Inflammatory macrophage treated with lipopolysaccharide for 4 hours (primary cell): ENCODE measurements at places on chromosomes 2 and 18.

GRCh38 chr18:26536032-26536431 is 12.3 kb downstream of the KCTD1 start:
- no peak for DNase-seq

DNA sequence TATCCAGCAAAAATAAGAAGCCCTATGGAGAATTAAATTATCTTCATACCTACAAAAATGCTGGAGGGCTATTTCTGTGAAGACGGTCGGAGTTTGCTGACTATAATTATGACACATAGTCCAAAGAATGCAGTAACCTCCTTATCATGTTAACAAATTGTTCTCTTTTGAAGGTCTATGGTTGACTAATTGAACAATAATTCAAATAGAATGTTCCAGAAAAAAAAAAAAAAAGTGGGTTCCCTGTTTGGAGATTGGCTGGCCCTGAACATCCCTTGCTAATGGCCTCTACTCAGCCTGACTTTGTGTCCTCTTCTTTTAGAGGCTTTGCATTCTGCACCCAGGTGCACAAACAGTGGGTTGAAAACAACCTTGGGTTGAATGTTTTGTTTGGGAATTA is 82.8 kb upstream of the CCBE1 start:
- no peak for DNase-seq

DNA sequence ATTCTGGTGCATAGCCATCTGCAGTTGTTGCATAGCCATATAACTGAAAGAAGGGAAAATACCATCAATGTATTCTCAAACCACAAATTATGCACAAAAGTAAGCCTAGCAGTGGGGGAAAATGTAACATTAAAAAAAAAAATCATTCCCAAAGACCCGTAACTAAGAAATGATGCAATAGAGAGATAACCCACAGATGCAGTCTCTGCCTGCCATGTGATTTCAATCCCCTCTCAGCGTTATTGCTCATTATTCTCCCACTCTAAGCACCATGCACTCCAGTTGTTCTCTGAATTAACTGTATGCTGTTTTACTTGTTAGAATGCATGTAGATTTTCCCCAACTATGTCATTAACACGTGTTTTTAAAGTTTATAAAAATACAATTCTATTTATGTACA is 14.1 kb downstream of the DSC1 start:
- DNase-seq = no peak

GRCh38 chr2:232348936-232349335 is 29.6 kb upstream of the ALPP start:
- no peak for DNase-seq

DNA sequence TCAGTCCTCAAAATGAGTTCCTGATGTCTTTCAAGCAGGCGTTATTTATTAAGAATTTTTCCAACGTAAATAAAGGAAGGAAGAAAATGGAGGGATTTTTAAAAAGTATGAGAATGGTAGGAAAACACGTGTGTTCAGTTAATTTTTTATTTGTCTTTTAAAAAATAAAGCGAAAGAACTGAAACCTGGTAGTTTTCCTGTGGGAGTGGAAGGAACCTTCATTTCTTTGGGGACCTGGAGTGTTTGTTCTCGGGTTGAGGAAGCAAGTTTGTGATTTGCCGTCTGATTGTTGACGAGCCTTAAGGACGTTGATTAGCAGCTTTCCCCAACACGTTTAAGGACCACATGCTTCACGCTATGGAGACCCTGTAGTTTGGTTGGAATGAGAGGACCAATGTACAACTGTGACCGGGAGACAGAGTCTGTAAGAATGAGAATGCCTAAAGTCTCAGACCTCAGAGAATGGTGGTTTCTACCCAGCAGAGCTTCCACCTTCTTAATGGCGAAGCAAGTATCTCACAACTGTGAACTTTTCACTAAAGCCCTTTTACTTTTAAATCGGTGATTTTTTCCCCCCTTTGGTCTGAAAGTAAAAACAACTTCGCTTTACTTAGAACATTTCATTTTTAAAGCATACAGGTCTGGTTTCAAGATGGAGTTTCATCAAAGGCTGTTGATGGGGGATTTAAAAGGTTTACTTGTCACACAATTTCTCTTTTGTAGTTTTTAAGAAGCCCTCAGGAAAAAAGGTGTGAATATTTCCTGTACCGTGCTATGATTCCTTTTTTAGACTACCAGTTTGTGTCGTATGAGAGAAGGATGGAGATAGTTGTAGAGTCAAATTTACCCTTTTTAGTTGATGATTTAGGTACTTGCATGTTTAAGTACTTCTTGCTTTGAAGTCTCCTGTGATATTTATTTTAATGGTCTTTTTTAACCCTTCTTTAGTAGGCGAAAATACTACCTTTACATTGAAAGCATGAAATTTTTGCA is 1.4 kb downstream of the TTC39C start:
- DNase-seq = no peak

GRCh38 chr2:118774458-118775133 is 72.9 kb downstream of the EN1 start:
- DNase-seq = no peak

DNA sequence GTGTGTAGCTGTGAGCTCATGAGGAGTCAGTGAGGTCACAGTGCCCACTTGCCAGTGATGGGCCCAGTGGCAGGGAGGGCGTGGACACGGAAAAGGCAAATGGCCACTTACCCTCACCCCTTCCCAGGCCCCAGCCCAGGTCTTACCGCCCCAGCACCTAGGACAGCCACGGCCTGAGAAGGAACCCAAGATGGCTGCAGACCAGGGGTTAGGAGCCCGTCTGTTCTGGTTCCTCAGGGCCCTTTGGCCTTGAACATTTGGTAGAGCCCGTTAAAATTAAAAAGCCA is 74.1 kb downstream of the EMX1 start:
- DNase-seq = no peak

DNA sequence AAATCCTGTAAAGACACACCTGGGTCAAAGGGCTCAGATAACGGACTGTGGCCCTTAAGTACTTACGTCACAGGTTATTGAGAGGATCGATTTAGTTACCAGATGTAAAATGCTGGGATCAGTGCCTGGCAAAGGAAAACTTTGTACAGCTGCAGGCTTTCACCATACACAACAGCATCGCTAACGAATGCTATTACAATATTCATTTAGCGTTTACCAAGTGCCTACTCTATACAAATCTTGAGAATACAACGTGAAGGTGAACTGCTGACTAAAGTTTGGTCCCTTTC is 619 bp upstream of the MSH6 start:
- no peak for DNase-seq

GRCh38 chr2:121044412-121044811 is 240.6 kb downstream of the TFCP2L1 start:
- DNase-seq = no peak

DNA sequence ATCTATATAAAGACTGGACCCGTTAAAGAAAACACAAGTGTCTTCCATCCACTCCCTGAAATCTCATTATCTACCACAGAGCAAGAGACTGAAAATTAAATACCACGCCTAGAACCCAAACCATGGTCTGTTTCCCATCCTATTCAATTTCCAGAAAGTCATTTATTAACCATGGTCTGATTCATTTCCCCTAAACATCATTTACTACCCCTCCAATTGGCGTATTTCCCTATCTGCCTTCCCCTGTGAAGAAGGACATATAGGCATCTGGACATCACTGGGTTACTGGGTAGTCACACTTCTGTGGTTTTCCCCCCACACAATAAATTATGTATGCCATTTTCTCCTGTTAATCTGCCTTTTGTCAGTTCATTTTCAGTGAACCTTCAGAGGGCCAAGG is 30.8 kb downstream of the CCDC93 start:
- peak; percentile 32 for DNase-seq

GRCh38 chr2:143433251-143433650 is 304.0 kb downstream of the ARHGAP15 start:
- no peak for DNase-seq

GRCh38 chr2:11761259-11761658 is 14.8 kb downstream of the LPIN1 start:
- DNase-seq = no peak

GRCh38 chr2:26587994-26588393 is 53.2 kb downstream of the CIB4 start:
- DNase-seq = no peak
